ENCODE measurements at places on chromosomes 16 and 17.

DNA sequence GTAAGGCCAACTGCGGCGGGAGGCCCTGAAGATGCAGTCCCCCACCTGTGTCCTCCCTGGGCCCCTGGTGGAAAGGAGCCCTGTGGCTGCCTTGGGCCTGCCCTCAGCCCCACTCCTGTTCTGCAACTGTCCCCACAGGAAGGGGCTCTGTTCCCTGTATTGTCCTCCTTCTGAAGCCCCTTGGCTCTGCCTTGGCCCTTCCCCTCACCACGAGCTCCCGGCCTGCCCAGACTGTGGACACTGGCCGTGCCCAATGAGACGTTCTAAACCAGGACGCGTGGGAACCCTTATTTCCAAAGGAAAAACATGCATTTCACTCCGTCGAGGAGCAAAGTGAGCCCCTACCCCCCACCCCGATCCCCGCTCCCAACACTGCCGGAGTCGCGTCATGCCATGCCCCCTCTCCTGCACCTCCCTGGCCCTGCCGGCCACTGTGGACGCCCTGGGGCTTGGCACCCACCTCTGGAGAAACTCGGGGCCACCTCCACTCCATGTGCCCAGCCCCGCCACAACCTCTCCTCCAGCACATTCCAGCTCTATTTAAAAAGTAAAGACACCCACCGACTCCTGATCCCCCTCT is 13.5 kb upstream of the PNPO start:
- H3K4me1 ChIP-seq, result no peaks in the 10 kb centered on the region
- H3K4me3 ChIP-seq, result no peak overlapping the region
- H3K27me3 ChIP-seq, result no peaks in the 10 kb centered on the region
- no peak for DNase-seq

DNA sequence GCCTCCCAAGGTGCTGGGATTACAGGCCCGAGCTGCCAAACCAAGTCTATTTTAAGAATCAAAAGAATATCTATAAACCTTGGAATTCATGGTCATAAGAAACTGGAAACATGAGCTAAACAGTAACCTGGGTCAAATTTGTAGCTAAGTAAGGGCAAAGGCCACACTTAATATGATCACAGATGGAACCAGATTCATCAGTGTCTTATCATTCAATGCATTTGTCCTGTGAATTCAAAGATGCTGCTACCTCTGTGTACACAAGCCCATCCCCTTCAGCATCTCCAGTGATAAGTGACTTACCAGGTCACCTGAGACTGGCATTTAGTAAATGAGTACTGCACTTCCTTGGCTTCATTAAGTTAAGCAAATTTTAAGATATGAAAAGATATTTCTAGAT is 108.1 kb downstream of the SSH2 start:
- no peak overlapping the region for H3K4me3 ChIP-seq
- no peaks in the 10 kb centered on the region for H3K4me1 ChIP-seq
- DNase-seq, result no peak
- no peaks in the 10 kb centered on the region for H3K36me3 ChIP-seq

GRCh38 chr17:3007651-3008121 is 55.7 kb downstream of the OR1D5 start:
- no peak for DNase-seq
- H3K36me3 ChIP-seq, result no peaks in the 10 kb centered on the region
- H3K27ac ChIP-seq, result no peak overlapping the region
- peaks cover 21% of the 10 kb centered on the region for H3K4me1 ChIP-seq
- no peak overlapping the region for H3K4me3 ChIP-seq

GRCh38 chr17:47676510-47677165 is 17.3 kb upstream of the TBKBP1 start:
- peaks cover 86% of the 10 kb centered on the region for H3K36me3 ChIP-seq
- no peaks in the 10 kb centered on the region for H3K27me3 ChIP-seq
- no peak for DNase-seq
- no peak overlapping the region for H3K4me3 ChIP-seq

- H3K4me1 ChIP-seq, result no peaks in the 10 kb centered on the region
- no peak overlapping the region for H3K27ac ChIP-seq
- no peak overlapping the region for H3K4me3 ChIP-seq
Observed at GRCh38 chr17:9726291-9726690, 65.1 kb downstream of the DHRS7C start.

DNA sequence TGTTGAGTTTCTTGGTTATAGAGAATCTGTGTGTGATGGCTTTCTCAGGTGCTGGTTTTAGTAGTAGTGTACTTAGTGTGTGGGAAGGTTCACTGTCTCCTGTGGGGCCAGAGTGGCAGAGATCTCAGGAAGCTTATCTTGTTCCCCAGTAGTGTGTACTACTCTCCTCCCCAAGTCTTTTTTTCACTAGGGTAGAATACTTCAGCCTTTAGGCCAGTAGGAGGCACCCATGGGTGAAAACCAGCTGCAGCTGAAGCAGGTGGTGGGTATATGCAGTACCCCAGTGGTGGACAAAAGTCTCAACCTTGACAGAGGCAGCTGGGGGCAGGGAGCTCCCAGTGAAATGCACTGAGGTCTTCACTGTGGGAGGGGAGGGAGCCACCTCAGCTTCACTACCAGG is 109.9 kb downstream of the PHKB start:
- no peaks in the 10 kb centered on the region for H3K36me3 ChIP-seq
- H3K27ac ChIP-seq, result no peak overlapping the region
- no peak for DNase-seq
- H3K4me1 ChIP-seq, result no peaks in the 10 kb centered on the region
- no peak overlapping the region for H3K4me3 ChIP-seq

Data from thoracic aorta (tissue), 2 donors.